Astrocyte of the hippocampus (primary cell): ENCODE measurements at places on chromosomes 16 and 17.

- DNase-seq: peak; percentile 38
These were observed 37.3 kb upstream of the CDC42EP4 start for GRCh38 chr17:73349138-73349537.

DNA sequence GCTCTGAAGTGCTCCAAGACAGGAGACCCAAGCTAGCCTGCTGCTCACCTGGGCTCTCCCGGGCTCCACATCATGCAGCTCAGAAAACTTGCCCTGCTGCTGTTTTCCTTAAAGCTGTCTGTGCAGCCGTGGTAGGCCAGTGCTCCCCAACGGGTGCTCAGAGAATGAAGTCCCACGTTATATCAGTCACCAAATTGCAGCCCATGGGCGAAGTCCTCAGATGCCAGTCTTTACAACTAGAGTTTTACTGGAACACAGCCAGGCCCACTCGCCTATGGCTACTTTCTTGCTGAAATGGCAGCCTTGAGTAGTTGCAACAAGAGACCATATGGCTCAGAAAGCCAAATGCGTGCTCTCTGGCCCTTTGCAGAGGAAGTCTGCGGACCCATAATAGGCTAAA, 6.3 kb downstream of the CREBBP start:
- no peak for DNase-seq

GRCh38 chr17:68184141-68184571, 63.7 kb upstream of the AMZ2 start:
- peak; percentile 81 for DNase-seq

DNA sequence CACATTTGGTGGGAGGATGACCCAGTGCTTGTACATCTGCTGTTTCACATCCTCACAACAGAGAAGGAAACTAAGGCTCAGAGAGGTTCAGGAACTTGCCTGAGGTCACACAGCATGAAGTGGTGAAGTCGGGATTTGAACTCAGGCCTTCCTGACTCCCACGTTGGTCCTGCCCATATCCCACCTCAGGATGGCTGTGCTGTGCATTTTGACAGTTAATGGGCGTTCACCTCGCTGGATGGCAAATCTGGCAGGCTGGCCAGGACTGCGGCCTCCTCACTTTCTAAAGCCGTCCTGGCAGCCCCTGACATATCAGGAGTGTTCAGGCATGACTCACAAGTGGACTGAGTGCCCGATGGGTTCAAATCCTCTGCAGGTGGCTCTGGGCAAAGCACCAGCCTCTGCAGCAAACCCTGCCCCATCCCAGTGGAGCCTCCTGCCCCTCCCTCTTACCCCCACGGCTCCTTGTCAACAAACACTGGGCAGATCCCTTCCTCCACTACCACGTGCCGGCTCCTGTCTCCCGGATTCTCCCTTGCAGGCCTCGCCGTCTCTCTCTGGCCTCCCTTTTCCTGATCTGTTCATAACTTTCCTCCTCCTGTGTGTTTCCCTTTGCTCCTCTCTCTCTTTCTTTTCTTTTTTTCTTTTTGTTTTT, 29.2 kb downstream of the SOCS3 start:
- peak; percentile 80 for DNase-seq

DNA sequence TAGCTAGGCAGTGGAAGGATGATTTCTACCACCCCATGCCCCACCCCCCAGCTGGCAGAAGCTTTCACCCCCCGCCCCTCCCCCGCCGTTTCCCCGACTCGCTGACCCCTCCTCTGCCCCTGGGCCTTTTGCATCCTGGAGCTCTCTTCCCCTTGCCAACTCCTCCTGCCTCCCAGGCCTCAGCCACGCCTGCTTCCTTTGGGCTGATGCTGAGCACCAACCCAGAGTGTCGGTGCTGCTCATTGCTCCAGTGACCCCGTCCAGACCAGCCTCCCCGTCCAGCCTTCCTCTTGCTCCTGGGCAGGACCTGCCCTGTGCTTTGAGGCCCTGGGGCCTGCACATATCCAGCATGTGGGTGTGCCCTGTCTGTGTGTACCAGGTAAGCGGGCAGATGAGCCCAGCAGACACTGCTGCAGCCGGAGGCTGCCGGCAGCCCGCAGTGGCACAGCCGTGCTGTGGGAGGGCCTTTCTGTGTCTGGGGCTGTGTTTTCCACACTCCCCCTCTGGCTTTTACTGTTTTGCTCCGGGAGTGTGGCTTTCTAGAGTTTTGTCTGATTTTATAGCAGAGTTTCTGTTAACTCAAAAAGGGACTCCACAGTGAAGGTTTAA, 72.9 kb downstream of the JPH3 start:
- no peak for DNase-seq

DNA sequence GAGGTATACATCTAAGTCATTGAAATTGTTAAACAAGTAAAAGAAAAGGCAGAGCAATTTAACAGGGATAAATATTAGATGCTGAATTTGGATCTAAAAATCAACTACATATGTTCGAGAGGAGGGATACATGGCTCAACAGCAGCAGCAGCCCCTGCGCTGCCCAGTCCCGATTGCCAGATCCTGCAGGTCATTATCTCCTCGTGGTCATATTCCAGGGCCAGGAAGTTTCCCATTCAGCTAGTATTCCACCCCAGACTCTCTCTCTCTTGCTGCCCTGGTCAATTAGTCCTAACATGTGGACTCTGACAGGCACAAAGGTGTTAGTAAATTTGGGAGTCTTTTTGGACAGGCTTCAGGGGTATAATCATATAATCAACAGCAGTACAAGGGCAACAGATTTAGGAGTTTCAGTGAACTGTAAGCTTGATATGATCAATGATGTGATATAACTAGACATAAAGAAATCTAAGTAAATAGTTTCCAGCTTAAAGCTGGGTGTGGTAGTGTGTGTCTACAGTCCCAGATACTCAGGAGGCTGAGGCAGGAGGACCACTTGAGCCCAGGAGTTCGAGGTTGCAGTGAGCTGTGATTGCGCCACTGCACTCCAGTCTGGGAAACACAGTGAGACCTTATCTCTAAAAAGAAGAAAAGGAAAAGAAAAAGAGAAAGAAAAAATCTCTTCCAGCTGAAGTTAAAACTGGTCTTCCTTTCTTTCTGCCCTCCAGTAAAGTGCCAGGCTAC, 96.5 kb upstream of the MED13 start:
- no peak for DNase-seq

DNA sequence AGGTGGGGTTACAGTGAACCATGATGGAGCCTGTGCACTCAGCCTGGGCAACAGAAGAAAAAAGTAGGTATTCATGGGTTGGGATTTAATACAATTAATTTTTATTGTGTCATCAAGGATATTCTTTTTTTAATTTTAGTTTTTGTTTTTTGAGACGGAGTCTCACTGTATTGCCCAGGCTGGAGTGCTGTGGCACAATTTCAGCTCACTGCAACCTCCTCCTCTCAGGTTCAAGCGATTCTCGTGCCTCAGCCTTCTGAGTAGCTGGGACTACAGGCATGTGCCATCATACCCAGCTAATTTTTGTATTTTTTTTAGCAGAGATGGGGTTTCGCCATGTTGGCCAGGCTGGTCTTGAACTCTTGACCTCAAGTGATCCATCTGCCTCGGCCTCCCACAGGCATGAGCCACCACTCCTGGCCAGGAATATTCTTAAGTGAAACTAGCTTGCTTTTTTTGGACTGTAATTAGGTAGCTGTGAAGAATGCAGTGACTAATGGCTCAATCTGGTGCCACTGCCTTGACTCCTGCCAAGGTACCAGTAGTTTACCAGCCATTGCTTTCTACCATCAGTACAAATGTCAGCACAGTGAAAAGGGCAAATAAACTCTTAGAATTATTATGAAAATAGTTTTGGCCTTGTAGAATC, 4.8 kb downstream of the PPM1D start:
- DNase-seq: peak; percentile 90

DNA sequence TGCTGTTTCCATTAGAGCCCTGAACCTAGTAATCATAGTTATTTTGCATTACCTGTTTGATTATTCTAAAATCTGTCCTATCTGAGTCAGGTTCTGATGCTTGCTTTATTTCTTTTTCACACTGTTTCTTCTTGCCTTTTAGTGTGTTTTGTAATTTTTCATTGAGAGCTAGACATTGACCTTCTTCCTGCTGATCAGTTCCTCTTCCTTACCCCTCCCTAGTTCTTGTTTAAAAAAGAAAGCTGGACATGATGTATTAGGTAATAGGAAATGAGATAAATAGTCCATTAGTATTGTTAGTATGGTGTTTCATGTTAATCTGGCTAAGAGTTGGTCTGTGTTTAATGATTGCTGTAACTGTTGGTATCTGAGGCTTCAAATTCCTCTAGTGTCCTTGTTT, 13.4 kb downstream of the WWP2 start:
- no peak for DNase-seq

GRCh38 chr17:15233022-15233805, 31.9 kb downstream of the PMP22 start:
- no peak for DNase-seq

DNA sequence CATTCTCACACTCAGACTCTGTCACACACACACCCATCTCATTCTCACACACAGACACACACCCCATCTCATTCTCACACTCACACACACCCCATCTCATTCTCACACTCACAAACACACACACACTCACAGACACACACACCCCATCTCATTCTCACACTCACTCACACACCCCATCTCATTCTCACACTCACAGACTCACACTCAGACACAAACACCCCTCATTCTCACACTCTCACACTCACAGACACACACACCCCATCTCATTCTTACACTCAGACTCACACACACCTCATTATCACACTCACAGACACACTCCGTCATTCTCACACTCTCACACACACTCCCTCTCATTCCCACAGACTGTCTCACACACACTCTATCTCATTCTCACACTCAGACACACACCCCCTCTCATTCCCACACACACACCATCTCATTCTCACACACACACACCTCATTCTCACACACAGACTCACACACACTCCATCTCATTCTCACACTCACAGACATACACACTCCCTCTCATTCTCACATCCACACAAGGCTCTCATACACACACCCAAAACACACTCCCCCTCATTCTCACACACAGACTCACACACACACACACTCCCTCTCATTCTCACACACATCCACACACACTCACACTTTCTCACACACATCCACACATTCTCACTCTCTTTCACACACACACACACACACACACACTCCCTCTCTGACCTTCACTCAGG, 2.9 kb downstream of the ASGR1 start:
- DNase-seq: no peak

GRCh38 chr16:89710709-89711564, 9.4 kb upstream of the SPATA2L start:
- no peak for DNase-seq

- no peak for DNase-seq
These were observed 12.7 kb downstream of the TEX2 start for GRCh38 chr17:64250233-64250835.

- DNase-seq: no peak
These were observed 40.6 kb upstream of the CDH1 start for GRCh38 chr16:68696514-68696913.

GRCh38 chr16:57822018-57822553, 19.8 kb upstream of the KIFC3 start:
- DNase-seq: no peak

DNA sequence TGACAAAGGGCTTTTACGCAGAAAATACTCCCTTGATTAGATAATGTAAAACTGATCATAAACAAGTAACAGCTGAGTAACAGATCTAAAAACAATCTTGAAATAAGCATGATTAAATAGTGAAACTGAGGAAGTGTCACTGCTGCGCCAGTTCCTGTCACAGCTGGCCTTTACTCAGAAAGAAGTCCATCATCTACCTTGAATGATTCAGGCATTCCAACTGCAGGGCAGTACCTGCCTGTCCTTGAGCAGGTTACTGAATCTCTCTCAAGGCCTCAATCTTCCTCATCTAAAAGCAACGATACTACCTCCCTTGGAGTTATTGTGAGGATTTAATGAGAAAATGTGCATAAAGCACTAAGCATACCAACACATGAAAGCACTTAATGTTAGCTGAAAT, 12.7 kb downstream of the PHLPP2 start:
- no peak for DNase-seq

- DNase-seq: peak; percentile 68
These were observed 6.5 kb upstream of the ZNF469 start for GRCh38 chr16:88375996-88376834.

DNA sequence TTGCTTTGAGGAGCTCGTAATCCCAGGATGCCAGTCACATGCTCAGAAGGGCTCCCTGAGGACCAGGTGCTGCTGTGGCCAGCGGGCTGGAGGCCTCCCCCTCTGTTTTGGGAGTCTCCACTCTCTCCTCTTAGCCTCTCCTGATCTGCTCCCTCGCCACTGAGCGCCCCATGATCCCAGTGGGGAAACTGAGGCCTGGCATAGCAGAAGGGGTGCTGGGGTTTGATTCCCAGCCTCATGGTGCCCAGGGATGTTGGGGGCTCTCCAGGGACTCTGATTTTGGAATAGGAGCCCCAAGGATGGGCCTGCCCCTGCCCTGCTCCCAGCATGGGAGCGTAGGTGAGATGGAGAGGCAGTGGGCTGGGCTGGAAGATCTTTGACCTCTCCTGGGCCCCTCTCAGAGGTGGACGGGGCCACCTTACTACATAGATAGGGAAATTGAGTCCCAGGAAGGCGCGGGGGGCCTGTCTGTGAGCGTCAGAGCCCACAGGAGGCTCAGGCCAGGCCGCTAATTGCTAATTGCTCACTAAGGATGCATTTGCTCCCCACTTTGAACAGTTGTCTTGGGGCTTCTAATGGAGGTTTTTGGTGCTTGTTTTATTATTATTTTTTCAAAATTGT, 525 bp upstream of the ADCY7 start:
- DNase-seq: no peak

DNA sequence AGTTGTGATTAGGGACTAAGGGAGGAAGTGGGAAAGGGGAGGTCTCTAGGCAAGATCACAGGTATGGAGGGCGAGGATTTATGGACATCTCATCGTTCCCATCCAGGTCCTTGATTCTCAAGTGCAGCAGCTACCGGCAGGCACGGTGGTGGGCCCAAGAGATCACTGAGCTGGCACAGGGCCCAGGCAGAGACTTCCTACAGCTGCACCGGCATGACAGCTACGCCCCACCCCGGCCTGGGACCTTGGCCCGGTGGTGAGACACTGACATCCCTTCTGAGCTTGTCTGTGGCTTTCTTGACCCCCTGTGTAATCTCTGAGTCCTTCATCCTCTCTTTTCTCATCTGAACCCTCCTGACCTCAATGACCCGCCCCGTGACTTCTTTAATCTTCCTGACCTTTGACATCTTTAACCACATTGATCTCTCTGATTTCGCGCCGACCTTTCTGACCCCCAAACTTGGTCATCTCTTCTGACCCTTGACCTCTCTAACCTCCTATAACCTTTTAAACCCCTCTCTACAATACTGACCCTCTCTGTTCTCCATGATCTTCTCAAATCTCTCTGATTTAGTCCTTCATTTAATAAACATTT, 3.8 kb downstream of the PLD2 start:
- no peak for DNase-seq
